ENCODE measurements at places on chromosomes 5 and 9.

DNA sequence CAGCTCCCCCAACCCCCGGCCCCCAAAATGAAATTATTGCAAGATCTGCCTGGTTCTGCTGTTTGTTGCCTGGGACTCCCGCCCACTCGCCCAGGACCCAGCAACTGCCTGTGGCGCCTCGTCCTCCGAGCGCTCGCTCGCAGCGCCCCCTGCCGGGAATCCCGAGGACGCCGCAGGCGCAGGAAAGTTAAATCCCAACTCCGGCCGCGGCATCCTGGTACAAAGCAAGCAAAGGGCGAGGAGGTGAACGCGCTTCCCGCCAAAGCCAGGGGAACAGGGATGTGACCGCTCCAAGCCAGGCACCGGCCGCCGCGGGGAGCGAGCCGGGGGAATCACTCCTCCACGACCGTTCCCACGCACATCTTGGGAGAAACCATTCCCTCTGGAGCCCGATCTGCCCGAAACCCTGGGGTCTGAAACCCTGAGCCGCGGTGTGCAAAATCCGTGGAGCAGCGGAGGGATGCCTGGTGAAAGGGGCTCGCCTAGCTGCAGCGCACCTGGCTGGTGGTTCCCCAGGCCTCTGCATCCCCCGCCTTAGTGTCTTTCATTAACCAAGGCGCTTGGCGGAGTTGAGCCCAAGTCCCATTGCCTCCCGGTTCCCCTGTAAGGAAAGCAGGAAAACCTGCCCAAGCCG lies 1.3 kb downstream of the SEMA5A start:
- no peak for DNase-seq

DNA sequence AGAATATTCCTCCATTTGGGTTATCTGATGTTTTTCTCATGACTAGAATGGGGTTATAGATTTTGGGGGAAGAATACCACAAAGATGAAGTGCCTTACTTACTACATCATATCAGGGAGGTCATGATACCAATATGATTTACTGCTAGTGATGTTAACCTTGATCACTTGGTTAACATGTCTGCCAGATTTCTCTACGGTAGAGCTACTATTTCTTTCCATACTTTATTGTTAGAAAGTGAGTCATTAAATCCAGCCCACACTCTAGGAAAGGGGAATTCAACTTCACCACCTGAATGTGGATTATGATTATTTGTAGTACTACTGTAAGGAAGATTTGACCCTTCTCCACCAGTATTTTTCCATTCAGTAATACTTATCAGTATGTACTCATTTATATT lies 64.7 kb downstream of the UBE2R2 start:
- DNase-seq, result no peak

- DNase-seq, result no peak
Measured at GRCh38 chr5:33441241-33442177, 744 bp downstream of the TARS1 start.

DNA sequence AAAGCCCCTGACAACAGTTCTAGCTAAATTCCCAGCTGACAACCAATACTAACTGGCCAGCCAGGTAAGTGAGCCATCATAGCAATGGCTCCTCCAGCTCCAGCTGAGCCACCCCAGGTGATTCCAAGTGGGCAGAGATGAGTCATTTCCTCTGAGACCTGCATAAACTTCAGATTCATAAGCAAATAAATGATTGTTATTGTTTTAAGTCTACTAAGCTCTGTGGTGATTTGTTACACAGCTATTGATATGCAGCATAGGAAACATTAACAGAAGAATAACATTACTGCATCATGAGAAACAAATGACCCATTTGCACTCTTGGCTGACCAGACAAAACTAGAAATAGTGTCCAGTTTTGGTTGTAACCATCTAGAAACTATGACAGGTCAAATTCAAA lies 60.3 kb downstream of the TTC39B start:
- no peak for DNase-seq

- no peak for DNase-seq
Measured at GRCh38 chr5:179795049-179795862, 1.5 kb downstream of the LTC4S start.

DNA sequence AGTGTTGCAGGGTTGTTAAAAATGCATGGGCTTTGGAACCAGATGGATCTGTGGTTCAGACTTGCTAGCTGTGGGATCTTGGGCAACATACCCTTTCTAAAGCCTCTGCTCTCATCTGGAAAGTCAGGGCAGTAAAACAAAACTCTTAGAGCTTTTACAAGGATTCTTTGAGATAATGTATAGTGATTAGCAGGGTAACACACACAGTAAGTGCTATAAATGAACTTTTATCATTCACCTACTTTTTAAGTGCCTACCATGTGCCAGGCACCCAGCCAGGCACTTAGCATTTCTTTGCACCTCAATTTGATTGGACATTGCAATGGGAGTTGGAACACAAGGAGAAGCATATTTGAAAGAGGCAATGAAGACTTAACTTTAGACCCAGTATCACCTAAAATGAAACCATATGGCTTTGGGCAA lies 208.6 kb upstream of the PAPPA start:
- DNase-seq, result no peak

DNA sequence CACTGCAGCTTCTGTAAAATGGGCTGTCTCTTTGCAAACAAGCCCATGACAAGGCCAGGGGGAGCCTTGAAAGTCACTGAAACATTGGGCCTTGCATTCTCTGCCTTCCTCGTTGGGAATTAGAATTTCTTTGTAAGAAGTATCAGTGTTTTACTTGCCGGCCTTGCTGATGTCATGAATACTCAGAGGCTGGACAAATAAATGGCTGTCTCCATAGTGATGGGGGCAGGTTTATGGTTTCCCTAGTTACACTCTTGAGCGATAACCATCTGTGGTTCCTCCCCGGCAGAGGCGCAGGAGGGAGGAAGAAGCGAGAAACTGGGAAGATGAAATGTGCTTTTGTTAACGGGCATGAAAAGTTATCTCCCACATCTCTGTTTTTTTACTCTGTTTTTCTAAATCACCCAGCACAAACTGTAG lies 272.7 kb upstream of the PANK3 start:
- DNase-seq, result peak; percentile 26

- peak; percentile 17 for DNase-seq
Measured at GRCh38 chr5:57494104-57495098, 11.8 kb upstream of the ACTBL2 start.

GRCh38 chr5:9932770-9933169 lies 302.6 kb upstream of the TAS2R1 start:
- no peak for DNase-seq

GRCh38 chr5:159961176-159962160 lies 45.2 kb downstream of the ADRA1B start:
- DNase-seq, result no peak

DNA sequence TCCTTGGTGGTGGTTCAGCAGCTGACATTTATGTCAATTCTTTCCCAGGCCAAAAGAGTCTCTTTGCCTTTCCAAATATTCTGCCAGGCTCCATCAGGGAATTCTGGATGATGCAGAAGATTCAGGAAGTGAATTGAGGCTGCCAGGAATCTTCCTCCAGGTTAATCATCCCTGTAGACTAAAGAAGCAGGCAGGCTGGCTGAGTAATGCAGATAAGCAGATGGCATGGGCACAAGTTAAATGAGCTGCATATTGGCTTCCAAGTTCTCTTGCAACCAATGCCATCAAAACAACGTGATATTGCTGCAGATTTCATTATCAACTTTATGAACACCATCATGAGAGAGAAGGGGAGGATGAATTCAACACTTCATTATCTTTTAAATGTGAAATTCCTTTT lies 324.5 kb downstream of the KCNN2 start:
- DNase-seq, result no peak

GRCh38 chr9:13064676-13065075 lies 214.8 kb downstream of the MPDZ start:
- no peak for DNase-seq

GRCh38 chr9:132590318-132591182 lies 8.1 kb downstream of the BARHL1 start:
- DNase-seq, result no peak

DNA sequence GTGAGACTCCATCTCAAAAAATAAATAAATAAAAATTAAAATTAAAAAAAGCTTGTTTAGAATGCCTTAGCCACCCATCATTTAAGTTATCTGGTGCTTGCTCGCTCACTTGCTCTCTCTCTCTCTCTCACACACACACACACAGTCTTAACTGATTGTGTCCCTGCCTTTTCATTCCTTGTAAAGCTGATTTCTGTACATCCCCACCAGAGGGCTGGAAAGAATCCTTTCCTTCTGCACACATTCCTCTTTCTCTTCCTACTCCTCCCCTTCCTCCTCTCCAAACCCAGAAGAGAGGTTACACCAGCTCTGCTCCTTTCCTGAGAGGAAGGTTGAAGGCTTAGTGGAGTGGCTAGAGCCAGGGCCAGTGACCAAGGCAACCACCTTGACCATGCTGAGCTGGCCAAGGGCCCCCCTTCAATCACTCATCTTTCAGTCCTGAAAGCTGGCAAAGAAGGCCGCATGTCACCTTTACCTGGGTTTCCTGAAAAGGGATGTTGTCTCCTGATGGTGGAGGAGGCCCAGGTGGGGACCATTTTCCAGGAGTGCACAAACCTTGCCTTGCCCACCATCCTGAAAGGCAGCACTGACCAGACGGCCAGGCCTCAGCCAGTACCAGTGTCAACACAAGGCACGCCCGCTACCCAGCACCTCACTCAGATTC lies 25.6 kb downstream of the STK10 start:
- DNase-seq, result no peak

DNA sequence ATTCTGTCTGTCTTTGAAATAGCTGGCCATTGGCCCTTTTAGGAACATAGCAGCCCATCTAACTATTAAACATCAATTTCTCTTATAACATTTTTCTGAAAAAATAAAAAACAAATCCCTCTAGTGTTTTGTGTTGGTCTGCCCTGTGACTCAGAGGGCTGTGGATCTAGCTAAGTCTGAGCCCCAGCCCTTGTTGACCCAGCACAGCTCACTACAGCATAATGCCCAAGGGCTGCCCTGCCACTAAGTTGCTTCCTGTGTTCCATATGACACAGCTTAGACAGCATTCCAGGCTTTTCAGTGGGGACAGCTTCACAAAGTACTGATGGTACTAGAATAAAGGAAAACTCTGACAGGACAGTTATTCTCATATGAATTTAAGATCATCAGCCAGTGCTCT lies 136.0 kb downstream of the SCAMP1 start:
- DNase-seq, result no peak

- no peak for DNase-seq
Measured at GRCh38 chr5:4480528-4481349, 659.4 kb upstream of the ADAMTS16 start.

All from activated T-helper 1 cell treated with anti-CD3 and anti-CD28 coated beads, Interleukin-12 subunit alpha, Interleukin-12 subunit beta, Interleukin-2, Interleukin-4 antibody, amounts not matched to agents 30 ng/mL and 10 ng/mL and 1 ng/mL, durations not matched to agents 14 hours and 24 hours and 36 hours (primary cell).